ENCODE measurements at places on chromosomes 3 and 15.

DNA sequence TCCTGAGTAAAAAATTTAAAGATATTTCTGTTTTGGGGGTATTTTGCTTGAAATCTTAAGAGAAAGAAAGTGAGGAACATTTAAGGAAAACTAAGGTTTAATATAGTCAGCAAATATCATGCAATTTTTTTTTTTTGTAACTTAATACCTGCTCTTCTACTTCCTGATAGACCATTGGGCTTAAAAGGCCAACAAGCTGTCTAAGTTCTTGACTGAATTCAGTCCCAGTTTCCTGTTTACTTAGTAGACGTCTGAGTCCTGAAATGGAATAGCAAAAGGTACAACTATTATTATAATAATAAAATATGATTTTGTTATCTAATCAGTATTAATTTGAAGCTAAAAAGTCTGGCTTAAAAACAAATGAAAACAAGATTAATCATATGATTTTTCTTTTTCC lies 37.9 kb downstream of the IQCB1 start:
- no peak for DNase-seq

- no peak for DNase-seq
These were observed 4.8 kb upstream of the SLC26A6 start for GRCh38 chr3:48639944-48640606.

GRCh38 chr3:168801794-168802193 lies 706.1 kb upstream of the GOLIM4 start:
- no peak for DNase-seq

DNA sequence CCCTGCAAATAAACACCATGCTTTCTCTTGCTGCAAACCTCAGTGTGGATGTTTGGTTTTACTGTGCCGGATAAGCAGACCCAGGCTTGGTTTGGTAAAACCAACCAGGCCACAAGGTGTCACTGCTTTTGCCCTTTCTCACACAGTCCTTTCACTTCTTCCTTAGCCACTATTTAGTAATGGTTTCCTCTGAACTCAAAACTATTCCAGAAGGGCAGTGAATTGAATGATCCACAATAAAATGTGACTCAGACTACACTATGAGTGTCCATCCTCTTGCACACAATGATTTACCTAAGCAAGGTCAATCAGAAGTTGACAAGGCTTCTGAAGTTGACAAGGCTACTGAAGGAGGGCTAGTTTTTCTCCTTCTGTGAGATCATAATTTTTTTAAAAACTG lies 552.4 kb upstream of the CCDC54 start:
- no peak for DNase-seq

DNA sequence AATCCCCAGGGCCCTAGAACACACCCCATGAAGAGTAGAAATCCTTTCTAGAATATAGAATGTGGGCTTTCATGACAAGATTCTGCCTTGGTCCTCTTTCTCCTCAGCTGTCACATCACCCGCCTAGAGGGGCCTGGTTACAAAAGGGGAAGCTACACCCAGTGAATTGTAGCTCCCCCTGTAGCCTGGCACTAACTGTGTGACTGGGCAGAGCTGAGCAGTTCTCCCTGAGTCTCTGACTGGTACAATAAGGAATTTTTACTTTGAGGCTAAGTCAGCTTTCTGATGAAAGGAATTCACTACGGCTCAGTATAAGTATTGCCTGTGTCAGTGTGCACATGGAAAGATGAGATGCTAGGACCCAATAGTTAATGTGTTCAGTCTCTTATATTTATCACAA lies 28.7 kb upstream of the ZNF148 start:
- no peak for DNase-seq

Data from amygdala (tissue), 56 donors.